AG20443 (cell line): ENCODE measurements at places on chromosomes 4 and X.

DNA sequence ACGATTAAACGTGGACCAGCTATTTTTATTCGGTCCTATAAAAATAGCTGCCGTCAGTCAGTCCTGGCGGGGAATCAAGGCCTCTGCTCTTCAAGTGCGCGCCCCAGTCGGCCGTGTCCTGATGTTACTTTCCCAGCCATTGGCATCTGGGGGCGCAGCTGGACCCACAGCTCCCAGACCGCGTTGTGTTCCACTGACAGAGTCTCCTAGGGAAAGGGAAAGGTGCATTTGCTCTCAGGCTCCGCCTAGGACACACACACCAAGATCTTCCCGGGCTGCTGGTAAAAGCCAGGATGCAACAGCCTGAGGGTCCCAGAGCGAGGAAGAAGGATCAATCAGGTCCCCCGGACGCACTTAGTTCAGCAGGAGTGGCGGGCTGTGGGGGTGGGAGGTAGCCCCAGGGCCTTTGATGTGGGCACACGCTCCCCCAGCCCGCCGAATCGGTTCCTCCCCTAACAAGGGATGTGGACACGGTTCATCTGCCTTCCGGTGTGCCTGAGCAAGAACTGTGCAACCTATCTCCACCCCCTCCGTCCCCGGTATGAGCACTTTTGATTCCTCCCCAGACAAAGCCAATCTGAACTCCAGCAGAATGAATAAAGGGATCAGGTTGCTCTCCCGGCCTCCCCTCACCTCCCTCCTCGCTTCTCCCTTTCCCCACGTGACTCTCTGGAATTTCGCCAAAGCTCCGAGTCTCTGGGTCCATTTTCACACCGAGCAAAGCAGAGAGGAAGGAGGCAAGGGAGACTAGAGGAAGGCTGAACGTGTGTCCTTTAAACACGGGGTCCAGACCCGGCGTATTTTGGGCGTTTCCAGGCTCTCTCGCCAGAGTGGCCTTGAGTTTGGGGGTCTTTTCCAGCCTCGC lies 626 bp upstream of the FRAS1 start:
- peak; percentile 71 for DNase-seq

DNA sequence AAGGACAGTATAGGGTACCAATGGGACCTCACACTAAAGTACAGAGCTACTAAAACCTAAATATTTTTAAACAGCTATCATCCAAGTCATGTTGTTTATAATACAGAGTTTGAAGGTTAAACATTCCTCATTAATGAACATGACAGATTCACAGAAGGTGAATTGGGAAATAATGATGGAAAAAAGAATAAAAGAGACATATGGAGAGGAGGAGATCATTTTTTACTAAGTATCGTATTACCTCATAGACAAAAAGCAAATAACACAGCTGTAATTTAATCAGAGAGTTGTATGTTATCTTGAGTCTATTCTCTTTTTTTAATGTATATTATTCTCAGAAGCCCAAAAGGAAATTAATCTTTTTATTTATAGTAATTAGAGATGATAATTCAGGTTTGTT lies 7.9 kb downstream of the PLK4 start:
- no peak for DNase-seq

- no peak for DNase-seq
These were observed 7.0 kb downstream of the CYBB start for GRCh38 chrX:37786624-37787422.

DNA sequence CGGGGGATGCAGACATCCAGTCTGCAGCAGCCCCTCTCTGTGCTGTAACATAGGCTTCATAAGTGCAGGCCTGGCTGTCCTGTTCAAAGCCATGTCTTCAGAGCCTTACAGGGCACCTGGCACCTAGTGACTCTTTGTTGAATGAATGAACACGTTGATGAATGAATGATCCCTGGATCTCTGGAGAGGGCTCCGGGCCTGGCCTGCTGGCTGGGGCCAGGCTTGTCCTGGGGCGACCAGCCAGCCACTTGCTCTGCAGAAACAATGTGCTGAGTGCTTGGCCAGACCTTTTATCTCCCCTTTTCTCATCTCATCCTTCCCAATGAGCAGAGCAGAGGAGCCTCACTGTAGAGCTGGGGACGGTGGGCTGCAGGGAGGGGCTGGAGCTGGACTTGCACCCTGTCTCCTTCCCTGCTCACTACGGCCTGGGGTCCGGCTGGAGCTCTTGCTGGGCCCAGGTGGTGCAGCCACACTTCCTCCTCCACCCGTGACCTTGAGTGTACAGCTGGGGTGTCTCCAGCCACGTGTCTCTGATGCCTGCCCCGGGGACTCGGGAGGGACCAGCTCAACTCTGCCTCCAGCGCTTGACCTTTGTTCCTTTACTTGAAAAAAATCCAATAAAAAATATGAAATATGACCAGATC lies 77.9 kb downstream of the PSAPL1 start:
- no peak for DNase-seq

DNA sequence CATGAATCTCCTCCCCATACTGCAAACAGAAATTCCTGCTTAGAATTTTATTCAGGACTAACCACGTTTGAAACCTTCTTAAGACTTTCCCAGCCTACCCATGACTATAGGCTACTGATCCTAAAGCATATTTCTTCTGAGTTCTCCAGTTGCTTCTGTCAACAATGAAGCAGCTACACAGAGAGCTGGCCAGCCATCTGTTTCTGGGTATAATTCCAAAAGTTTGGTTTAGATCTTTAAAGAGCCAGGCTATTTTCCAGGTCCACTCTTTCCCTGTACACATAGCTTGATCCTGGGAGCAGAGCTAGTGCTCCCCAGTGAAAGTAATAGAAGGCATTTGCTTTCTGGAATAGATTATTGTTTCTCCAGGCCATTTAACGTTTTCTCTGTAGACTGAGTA lies 4.0 kb upstream of the ITM2A start:
- DNase-seq = no peak

DNA sequence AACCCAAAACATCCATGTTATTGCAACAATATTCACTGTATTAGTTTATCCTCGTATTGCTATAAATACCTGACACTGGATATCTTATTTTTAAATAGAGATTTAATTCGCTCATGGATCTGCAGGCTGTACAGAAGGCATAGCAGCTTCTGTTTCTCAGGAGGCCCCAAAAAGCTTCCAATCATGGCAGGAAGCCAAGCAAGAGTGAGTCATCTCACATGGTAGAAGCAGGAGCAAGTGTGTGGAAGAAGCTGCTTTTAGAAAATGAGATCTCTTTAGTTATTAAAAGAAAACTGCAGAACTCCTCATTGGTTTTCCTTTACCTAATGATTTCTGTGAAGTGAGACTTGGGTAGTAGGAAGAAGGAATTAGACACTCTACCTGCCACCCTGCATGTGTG lies 16.4 kb downstream of the ZNF732 start:
- DNase-seq = no peak

DNA sequence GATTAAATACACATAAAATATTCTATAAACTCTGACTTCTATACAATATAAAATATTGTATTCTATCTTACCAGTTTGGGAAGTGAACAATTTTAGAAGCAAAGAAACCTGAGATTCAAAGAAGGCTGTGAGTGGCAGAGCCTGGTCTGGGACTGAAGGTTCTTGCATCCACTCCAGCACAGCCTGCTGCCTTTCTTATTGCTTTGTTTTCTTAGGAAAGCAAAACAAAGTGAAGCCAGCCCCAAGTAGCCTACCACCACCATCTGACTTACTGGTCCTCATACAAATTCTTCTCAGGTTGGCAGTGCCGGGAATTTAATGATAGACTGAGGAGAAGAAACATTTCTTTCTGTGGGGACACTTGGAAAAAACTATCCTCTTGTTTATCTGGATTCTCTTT lies 129.7 kb upstream of the SMAD1 start:
- DNase-seq = no peak

DNA sequence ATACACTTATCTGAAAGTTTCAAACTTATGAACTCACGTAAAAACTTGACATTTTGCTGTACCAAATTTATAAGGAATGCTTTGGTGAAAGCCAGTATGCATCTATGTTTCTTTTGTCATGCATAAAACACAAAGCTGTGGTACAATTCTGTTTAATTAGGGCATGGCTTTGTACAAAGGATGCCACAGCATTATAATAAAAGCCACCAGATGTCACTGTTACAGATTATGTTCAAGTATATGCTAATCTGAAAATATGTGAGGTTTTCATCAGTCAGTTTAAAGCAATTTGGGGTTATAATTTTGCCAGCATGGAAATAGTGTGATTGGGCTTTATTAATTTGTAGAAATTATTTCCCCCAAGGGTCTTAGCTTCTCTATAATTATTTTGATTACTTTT lies 69.0 kb downstream of the ATOH1 start:
- DNase-seq = no peak

GRCh38 chr4:67452100-67452845 lies 93.0 kb downstream of the CENPC start:
- DNase-seq = no peak

DNA sequence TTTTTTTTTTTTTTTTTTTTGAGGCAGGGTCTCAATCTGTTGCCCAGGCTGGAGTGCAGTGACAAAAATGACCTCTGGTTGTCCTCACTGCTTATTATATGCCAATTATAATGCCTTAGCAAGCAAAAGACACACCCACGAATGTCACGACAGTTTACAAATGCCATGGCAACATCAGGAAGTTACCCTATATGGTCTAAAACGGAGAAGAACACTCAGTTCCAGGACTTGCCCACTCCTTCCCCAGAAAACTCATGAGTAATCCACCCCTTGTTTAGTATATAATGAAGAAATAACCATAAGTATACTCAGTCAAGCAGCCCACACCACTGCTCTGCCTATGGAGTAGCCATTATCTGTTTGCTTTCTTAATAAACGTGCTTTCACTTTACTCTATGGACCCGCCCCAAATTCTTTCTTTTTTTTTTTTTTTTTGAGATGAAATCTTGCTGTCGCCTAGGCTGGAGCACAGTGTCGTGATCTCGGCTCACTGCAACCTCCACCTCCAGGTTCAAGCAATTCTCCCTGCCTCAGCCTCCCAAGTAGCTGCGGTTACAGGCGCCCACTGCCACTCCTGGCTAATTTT lies 106.2 kb downstream of the SMIM20 start:
- peak; percentile 35 for DNase-seq

GRCh38 chr4:62814510-62815047 lies 1594.7 kb downstream of the TECRL start:
- DNase-seq = no peak

- DNase-seq = no peak
These were observed 2.3 kb downstream of the ODAM start for GRCh38 chr4:70197842-70198241.

- DNase-seq = no peak
These were observed 288.0 kb upstream of the SFRP2 start for GRCh38 chr4:154076921-154077320.

DNA sequence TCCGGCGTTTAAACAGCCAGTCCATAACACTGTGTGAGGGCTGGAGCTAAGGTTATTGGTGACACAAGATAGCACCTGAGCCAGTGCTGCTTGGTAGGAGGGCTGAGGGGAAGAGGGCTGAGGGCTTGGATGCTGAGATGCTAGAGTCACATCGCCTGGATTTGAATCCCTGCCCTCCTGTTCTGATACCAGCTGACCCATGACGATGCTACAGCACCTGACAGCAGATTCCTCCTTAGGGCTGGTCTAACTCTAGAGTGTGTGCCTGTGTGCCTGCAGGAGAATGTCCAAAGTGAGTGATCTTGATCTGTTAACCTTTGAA lies 102.5 kb downstream of the PTTG2 start:
- no peak for DNase-seq

DNA sequence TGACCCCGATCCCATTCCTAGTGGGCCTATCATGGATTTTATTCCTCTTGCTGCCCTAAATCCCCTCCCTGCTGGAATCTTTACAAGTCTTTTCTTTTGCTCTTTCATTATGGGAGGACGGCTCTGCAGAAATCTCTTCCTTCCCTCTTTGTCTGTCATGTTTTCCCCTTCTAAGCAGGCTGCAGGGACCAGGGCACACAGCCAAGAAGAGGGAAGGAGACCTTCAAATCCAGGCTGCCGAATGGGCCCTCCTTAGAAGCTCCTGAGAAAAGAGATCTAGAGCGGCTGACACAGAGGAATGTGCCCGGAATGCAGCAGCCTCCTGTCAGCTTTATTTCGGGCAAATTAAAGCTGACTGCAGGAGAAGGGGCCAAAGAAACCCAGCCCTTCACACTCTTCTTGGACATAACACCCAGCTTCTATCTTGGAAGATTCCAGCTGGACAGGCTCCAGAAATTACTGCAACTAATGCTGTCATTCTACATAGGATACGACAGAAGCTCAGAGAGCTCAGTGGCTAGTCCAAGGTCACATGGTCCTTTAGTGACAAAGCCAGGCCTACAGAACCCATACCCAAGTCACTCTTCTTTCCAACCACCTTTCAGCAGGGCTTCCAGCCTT lies 187.8 kb upstream of the NHS start:
- peak; percentile 5 for DNase-seq

DNA sequence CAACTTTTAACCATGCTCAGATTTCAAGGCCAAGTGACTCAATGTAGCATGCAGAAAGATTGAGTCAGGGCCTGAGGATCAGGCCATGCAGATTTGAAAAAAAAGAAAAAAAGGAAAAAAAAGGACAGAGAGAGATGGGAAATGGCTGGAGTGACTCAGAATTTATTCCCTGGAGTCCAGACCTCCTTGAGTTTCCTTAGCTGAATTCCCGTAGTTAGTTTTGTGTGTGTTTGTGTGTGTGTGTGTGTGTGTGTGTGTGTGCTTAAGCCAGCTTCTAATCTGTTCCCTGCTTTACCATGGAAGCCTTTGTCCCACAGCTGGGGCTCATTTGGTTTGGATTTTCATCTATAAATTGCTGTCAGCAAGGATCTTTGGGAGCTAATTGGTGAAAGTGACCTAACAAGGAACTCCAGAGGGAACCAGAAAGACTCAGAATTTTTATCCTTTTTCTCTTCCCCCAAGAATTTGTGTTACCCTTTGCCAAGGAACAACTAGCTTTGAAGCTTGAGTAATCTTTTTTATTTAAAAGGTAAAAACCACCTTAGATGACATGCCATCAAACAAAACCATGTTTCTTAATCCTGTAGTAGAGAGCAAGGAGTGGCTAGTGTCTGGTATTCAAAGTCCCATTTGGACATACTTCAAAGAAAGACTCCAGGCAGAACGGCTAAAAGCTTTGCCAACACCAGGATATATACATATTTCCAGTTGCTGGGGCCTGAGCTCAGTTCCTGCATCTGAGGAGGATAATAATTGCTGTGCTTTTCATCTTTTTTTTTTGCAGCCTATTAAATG lies 109.0 kb upstream of the DDIT4L start:
- DNase-seq = peak; percentile 83

DNA sequence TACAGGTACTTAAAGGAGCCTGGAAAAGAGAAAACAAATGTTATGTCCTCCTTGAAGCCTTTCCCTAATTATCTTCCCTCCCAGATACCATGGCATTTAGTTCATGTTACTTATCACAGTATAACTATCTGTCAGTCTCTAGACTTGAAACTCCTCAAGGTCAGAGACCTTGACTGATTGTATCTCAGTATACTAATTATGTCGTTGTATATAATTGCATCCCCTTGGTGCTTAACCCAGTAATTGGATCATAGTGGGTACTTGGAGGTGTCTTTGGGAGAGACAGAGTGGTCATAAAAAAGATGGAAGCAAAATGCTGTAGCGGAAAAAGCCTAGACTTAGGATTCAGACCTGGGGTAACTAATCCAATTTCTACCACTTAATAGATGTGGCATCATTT lies 8.1 kb downstream of the IGBP1 start:
- DNase-seq = no peak

GRCh38 chr4:85445050-85445639 lies 29.8 kb upstream of the ARHGAP24 start:
- peak; percentile 13 for DNase-seq

GRCh38 chrX:68345025-68345424 lies 88.3 kb downstream of the OPHN1 start:
- no peak for DNase-seq

GRCh38 chrX:16067886-16068515 lies 55.4 kb upstream of the GRPR start:
- no peak for DNase-seq
